ENCODE measurements at places on chromosomes 6 and 20.
A peak's percentile ranks its signal among the peaks of the same experiment; 100 is the strongest.

DNA sequence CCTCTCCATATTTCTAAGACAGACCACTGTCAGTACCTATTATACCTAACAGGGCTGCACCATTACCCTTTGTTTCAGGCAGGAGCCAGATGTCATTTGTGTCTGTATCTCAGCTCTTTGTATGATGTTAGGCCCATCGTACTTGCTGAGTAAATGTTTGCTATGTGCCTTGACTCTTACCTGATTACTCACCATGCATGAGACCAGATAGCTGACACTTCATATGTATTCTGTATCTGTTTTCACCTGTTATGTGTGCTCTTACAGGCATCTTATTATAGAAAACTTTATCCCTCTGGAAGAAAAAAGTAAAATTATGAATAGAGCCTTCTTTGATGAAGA is 31.7 kb upstream of the ASXL1 start:
- no peak for DNase-seq

GRCh38 chr20:16313917-16314316 is 259.3 kb downstream of the KIF16B start:
- no peak for DNase-seq

- no peak for DNase-seq
Measured at GRCh38 chr6:10723567-10723881, 654 bp downstream of the TMEM14C start.

GRCh38 chr6:165308926-165309731 is at the start of gene C6orf118:
C6orf118 (minus strand) TSS chr6:165309605; CDS start chr6:165309586, 19 bp downstream.
- DNase-seq: no peak

DNA sequence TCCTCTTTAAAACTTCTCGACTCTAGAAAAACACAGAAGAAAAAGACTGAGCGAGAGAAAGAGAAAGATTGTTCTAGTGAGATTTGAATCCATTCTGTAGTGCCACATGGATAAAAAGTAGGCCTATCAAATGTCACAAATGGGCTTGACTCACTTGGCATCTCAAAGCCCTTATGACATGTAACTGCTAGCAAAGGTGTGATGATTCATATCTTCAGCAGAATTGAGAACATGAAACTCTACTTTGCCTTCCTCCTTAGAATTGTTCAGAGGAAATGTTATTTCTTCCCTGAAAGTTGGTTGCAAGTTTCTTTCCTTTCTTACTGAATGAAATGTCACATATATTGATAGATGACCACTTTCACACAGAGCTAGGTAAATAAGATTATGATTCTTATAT is 40.4 kb upstream of the DUSP22 start:
- no peak for DNase-seq

DNA sequence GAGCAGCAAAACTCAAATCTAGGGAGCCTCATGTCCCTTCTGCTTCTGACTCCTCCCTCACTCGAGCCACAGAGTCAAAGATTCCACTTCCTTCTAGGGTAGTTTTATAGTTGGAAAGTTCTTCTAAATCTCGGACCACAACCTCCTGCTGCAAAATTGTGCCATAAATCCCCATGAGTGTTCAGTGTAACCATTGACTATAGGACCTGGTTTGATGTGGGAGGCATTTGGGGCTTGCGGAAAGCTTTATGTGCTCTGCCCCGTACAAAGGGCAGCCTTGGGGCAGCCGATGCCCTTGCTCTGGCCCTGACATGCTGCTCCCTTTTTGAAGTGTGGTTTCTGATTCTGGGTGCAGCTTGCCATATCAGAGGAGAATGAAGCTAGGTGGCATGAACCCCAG is 43.6 kb upstream of the IER3 start:
- DNase-seq: no peak

DNA sequence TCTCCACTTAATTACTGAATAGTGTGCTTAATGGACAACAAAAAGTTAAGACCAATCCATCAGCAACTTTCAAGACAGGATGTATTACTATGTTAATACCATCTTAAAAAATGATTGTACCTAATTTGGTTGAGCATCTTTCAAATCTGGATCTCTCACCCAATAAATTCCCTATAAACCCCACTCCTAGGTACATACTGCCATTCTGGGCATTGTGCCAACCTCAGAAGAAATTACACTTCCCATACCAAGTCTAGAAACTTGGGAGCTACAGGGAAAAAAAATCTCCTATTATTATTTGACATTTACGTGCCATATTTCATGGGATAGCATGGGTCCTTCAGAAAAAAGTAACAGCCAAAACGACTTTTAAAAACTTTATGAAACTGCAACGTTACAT is 5.1 kb downstream of the SYNCRIP start:
- no peak for DNase-seq

- peak; percentile 79 for DNase-seq
Measured at GRCh38 chr6:117482240-117483003, at the start of gene DCBLD1. DCBLD1 (plus strand) TSS chr6:117482674; CDS start chr6:117482782, 108 bp downstream.

GRCh38 chr6:93087606-93088005 is 331.8 kb downstream of the EPHA7 start:
- no peak for DNase-seq

DNA sequence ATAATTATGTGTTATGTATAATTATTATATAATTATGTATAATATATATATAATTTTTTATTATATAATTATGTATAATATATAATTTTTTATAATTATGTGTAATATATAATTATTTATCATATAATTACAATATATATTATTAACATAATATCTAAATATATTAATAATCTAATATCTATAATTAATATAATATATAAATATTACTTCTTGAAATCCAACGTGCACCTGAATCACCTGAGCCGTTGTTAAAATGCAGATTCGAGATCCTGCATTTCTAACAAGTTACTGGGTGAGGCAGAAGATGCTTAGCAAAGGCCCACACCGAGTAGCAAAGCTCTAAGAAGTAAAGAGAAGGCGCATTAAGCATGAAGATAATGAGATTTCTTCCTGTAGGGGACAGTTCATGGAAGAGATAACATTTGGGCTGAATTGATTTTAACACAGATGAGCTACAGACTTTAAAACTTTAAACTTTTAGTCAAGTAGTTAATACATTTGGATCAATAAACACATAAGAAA is 406.4 kb upstream of the PLCB4 start:
- no peak for DNase-seq

DNA sequence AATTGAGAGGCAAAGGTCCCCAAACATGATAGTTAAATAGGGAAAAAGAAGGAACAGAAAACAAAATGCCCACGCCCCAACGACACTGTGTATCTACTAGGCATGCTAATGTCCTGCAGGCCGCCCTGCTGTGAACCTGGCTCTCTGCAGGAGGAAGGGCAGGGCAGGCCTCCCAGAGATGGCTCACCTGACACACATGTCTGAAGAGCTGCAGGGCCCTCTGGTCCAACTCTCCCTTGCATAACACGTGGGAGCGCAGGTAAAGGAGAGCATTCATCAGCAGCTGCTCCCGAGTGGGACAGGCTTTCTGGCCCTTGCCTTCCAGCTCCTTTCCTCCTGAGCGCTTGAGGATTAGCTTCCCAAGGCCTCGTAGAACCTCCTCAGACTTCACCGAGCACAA is 53.7 kb upstream of the LYRM2 start:
- no peak for DNase-seq

DNA sequence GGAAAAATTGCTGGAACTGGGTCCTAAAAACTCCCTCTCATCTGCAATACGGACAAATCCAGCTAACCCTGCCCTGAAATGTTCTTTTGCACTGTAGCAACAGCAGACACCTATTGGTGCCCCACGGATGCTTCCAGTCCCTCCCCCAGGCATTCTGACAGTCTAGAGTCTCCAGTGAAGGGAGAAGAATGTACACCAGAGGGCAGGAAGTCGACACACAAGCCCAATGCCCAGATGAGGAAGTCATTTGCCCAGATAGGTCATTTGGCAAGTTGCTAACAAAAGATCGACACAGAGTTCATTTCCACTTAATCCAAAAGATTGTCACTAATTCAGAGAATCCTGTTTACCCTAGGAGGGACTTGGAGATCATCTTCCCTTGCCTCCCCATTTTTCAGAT is 293.0 kb upstream of the PRDM1 start:
- no peak for DNase-seq

DNA sequence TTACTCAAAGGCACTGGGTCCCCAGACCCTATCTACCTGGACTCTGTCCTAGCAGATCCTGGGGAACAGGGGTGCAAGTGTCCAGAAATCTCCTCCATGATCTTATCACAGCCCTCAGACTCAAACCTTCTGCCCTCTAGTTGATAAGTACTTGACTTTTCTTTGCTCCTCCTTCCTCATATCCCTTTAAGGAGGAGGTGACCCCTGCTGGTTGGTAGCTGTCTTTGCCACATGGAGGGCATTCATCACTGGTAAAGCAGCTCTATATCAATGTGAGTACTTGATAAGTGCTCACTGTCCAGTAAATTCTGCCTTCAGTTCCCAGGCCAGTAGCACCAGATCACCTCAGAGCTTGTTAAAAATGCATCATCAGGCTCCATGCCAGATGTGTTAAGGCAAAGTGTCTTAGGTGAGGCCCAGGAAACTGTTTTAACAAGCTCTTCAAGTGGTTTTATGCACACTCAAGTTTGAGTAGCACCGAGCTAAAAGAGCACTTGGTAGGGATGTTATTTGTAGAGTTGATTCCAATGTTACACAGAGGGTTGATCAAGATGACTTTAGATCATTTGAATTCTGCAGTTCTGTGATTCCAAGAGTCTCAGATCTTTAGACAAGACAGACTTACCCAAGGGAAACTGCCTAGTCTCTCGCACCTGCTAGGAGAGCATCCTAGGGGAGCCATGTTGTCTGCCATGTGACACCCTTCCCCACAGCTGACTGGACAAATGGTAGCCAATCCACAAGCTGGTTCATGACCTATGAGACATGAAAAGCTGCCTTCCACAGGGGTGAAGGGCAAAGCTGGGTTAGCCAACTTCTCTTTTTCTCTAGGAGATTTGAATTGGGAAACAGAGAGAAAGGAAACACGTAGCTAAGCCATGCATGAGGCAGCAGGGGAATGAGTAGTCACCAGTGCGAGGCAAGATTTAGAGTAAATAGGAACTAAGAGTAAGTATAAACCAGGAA is 18.6 kb downstream of the TREML2 start:
- DNase-seq: no peak

DNA sequence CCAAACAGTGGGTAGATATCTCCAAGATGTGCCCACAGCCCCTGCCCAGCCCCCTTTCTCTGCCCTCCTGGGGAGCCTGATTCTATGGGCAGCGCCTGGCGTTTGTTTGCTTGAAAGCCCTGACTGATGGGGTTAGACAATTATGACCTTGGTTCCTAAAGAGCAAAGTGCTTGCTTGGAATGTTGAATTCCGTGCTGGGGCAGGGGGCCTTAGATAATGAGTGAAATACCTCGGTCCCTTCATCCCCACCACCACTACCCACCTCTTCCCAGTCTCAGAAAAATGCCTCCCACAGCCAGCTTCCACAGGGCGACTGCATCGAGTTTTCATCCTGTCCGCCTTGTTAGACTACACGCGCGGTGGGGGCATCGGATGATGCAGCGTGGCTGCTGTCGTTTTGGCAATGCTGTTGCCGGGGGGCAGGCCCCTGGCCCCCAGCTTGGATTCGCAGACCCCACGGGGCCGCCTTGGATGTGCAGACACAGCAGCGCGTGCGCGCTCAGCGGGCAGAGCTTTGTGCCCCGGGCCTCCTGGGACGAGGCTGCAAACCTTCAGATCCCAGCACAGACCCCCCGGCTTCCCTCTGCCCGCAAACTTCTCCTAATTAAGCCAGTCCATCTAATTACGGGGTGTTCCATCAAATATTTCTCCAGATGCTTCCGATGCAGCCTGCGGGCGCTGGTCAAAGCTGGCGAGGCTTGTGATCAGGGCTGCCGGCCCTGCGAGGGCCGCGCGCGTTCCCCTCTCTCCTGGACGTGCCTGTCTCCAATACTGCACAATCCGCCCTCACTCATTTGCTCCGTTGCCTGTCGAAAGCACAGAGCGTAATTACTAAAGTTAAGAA is 86.1 kb downstream of the LINC00237 start:
- no peak for DNase-seq

DNA sequence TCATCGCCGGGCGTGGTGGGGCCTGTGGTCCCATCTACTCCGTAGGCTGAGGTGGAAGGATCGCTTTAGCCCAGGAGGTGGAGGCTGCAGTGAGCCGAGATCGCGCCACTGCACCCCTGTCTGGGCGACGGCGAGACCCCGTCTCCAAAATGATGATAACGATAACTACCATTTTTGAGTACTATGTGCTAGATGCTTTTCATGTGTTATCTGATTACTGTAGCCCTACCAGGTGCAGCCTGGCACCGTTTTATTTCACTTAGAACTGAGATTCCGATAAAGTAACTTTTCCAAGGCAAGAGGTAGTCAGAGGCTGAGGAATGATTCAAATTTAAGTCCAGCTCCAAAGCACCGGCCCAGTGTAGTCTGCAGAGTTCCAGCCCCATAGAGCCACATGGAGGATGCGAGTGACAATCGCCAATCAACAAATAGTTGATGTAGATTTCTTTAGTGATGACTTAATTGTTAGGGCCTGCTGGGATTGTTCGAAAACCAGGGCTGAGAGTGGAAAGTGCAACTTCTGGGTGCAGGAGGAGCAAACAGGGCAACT is 727 bp downstream of the ERMARD start:
- no peak for DNase-seq

DNA sequence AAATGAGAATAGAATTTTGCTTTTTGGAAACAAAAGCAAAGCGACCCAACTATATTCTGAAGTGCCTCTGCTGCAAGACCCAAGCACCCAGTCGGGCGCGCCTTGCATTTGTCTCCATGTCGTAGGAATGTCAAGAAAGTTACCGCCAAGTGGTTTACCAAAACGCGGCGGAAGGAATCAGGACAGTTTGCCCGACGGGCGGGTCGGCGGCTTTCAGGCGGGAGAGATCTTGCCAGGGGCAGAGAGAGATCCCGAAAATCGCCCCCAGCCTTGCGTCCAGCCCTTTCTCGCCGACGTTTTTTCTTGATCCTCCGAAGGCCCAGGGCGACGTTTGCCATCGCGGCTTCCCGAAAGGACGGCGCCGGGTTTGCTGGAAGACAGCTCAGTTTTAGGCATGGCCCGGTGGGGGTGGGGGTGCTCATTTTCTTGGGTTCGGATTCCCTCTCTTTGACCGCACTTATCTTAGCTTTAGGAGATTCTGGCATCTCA is 4.0 kb upstream of the LIN28B start:
- no peak for DNase-seq

- DNase-seq: no peak
Measured at GRCh38 chr6:121633309-121633708, 197.9 kb downstream of the GJA1 start.

All from activated CD8-positive, alpha-beta memory T cell treated with anti-CD3 and anti-CD28 coated beads for 24 hours (primary cell).